ENCODE measurements at places on chromosomes 11 and 22.
A peak's percentile ranks its signal among the peaks of the same experiment; 100 is the strongest.

DNA sequence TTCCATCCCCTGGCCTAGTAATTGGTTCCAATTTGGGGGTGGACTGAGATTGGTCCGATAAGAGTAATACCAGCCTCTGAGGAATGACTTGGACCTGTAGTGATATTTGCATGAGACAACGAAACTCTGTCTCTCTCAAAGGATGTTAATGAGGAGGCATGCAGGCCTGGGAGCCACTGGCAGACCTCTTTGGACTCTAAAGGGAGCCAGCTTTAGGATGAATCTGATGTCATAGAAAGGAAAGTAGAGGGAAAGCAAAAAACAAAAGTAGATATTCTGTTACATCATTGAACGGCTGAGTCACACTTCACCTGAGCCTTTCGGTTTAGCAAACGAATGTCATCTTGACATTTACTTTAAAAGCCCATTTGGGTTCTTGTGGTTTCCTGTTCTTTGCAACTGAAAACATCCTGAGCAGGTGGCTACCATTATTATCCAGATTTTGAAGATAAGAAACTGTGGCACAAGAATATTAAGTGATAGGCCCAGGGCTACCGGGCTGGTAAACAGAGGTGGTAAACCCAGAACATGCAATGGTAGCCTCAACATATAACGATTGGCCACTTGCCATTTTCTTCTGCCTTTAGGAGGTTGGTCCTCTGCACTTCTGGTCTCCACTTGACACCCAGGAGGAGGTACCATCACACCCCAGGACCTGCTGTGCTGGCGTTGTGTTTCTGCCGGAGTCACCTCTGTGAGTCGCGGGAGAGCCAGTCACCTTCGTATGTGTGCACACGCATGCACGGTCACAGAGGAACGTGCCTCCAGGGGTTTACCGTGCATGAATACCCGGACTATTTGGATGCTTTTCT lies 42.7 kb downstream of the RTL6 start:
- DNase-seq: no peak

GRCh38 chr11:72305891-72306585 lies 62.1 kb upstream of the PHOX2A start:
- no peak for DNase-seq

GRCh38 chr11:88414385-88414861 lies 76.9 kb upstream of the CTSC start:
- DNase-seq: peak; percentile 91

GRCh38 chr11:32056438-32056837 lies 34.4 kb upstream of the RCN1 start:
- no peak for DNase-seq

- no peak for DNase-seq
Measured at GRCh38 chr11:69131121-69131566, 24.6 kb upstream of the SMIM38 start.

DNA sequence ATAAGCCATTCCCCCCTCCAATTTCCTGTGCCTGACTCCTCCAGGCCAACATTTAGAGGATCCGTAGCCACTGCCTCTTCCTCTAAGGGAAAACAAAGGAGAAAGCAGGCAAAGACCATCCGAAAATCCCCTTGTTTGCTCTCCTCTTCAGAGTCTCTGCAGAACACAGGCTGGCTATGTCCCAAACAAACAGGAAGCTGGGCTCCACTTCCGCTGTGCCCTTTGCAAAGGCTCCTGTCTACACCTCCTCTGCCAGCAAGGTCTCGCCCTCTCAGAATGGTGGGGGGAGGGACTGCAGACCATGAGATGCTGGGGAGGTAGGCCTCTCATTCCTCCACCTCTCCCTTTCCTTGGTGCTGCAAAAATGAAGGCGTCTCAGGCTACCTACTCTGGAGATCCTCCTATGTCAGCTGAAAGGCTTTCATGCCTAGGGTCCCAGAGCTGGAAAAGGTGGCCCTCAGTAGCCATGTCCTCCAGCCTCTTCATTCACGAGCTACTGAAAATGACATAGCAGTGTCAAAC lies 596.2 kb downstream of the BUD13 start:
- DNase-seq: no peak

DNA sequence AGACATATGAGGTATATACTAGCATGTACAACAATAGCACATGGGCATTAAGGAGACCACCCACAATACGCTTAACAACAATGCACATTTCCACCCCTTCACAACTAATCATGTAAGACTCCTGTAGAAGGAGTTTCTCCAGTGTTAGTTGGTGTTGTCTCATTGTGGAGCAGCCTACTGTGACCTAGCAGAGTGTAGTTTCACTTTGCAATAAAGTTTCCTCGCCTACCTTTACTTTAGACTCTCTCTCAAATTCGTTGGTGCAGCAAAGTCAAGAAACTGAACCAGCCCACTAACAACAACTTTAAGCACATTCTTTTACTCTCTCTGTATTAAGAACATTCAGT lies 863.6 kb downstream of the FAM181B start:
- no peak for DNase-seq

GRCh38 chr11:31725176-31725575 lies 85.9 kb downstream of the PAX6 start:
- no peak for DNase-seq

GRCh38 chr22:47121791-47122190 lies 359.3 kb downstream of the TBC1D22A start:
- no peak for DNase-seq

GRCh38 chr11:32255841-32256240 lies 165.0 kb downstream of the RCN1 start:
- DNase-seq: no peak

GRCh38 chr11:61375761-61376108 lies 13.6 kb downstream of the TMEM138 start:
- DNase-seq: no peak

- no peak for DNase-seq
Measured at GRCh38 chr11:70555078-70555477, 156.7 kb downstream of the CTTN start.

DNA sequence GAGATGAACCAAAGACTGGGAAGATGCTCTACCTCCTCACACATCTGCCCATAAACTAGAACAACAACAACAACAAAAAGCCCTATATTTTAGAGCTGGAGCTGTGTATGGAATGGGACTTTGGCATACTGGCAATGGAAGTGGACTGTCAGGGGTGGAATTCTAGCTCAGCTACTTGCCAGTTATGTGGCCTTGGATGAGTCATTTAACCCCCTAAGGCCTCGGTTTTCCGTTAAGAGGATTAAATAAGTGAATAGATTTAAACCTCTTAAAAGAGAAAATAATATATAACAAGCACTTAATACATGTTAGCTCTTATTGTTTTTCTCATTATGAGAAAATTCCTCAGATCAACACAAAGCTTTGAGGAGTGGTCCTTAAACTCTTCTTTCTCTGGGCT lies 195.0 kb downstream of the KIF18A start:
- no peak for DNase-seq

DNA sequence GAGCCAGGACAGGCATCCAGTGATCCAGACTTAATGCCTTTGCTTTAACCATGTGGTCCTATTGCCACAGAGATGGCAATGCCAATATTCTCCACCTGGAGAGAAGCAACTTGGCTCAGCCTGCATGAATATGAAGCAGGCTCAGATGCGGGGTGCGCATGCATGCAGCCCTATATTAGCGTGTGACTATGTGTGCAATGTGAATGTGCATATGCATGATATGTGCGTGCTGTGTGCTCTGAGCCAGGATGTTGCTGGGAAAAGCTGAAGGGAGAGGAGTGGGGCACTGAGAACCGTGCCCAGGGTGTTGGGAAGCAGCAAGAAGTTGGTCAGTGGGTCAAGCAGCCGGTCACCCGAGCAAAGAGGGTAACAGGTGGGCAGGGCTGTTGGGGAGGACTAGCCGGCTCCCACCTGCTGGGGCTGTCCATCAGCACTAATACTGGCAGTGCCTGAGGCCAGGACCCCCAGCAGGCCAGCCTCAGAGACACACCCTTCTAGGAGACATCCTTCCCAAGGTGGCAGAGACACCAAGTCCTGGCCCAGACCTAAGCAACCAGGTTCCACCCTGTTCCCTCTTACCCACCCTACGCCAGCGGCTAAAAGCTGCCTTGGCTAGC lies 24.8 kb upstream of the MYOD1 start:
- DNase-seq: no peak

GRCh38 chr11:14641801-14642200 lies 1.8 kb upstream of the PDE3B start:
- DNase-seq: no peak

DNA sequence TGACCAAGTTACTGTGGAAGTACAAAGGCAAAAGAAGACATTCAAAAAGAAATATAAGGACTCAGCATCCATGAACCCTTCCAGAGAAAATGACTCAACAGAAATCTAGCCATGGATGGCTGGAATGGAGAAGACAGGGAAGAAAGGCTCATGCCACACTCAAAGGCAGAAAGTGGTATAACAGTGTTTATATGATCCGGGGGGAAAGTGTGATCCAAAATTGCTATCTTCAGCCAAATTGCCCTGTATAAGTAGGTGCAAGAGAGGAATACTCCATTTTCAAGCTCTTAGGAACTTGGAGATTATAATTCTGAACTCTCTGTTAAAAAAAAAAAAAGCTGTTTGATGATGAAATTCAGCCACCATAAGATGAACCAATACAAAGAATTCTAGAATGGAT lies 81.8 kb upstream of the TENM4 start:
- DNase-seq: no peak

- no peak for DNase-seq
Measured at GRCh38 chr11:74162681-74163467, 7.9 kb downstream of the C2CD3 start.

GRCh38 chr11:2549080-2549479 lies 104.3 kb downstream of the KCNQ1 start:
- no peak for DNase-seq

- no peak for DNase-seq
Measured at GRCh38 chr22:41826430-41827383, 6.2 kb upstream of the SREBF2 start.

DNA sequence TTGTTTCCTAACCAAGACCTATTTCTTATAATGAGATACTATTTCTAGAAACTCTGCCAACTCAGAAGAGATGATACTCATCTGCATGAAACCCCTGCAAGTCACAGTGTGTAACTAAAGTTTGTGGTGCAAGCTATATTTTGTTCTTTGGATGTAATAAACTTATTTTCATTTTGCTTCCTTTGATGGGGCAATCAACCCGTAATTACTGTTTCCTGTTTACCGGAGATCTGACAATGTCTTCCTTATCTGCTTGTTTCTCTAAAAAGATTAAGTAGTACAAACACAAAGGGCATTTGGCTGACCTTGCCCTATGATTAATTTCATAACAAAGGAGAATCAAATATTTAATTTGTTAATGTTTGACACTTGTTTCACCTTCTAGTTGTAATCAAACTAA lies 846.6 kb upstream of the ANO3 start:
- DNase-seq: no peak

DNA sequence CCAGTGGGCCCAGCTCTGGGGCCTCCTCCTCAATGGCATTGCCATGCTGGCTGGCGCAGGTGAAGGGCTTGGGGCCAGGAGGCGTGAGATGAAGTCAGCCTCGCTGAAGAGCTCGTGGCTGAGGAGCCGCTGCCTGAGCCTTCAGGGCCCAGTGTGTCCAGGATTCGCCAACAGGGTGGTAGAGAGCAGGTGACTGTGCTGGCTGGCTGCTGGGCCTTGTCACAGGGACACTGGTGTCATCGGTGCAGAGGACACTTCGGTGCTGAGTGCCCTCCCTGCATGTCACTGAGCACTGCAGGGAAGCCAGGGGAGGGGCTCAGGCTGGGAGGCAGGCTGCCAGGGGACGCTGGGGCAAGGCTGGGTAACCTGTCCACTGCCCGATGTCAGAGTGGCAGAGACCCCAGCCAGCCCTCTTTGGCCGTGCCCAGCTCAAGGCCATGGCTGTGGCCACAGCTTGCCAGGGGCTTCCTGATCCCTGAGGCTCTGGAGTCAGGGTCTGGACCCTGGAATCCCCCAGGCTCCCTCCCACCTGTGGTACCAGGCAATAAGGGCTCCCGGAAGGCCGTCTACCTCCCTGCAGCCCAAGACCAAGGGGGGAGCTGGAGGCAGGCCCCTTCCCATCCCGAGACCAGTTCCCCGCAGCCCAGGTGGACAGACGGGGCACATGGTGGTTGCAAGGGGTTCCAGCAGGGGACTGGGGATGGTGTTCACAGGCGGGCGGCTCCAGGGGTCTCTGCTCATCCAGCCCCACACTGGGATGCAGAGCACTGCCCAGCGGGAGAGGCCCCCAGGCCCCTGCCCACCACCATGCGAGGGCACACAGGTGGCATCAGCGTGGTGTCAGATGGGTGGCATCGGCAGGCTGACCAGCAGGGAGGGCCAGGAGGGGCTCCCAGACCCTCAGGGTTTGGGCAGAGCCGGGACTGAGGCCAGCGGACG lies 63.9 kb downstream of the ARFGAP3 start:
- no peak for DNase-seq

GRCh38 chr11:18789942-18790341 lies 1.7 kb downstream of the PTPN5 start:
- no peak for DNase-seq

DNA sequence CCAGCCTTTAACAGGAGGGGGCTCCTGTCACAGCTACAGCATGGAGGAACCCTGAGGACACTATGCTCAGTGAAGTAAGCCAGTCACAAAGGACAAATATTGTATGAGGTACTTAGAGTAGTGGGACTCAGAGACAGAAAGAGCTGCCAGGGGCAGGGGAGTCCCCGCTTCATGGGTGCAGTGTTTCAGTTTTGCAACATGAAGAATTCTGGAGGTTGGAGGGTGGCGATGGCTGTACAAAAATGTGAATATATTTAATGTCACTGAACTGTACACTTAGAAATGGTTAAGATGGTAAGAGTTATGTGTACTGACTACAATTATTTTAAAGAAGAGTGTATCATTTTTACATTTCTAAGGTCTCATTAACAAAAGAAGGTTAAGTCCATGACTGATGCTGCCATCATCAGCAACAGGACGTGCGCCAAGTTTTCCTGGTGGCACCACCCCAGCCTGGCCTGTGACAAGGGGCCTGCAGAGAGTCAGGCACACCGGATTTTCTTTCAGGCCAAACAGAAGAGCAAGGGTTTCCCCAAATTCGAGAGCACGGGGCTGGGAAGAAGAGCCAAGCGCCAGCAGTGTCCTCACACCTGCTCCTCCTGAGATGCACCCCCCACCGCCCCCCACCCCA lies 22.1 kb downstream of the YPEL1 start:
- no peak for DNase-seq

GRCh38 chr11:7467652-7468051 lies 17.7 kb upstream of the OLFML1 start:
- no peak for DNase-seq

- DNase-seq: no peak
Measured at GRCh38 chr11:107263844-107264563, 193.6 kb downstream of the CWF19L2 start.

DNA sequence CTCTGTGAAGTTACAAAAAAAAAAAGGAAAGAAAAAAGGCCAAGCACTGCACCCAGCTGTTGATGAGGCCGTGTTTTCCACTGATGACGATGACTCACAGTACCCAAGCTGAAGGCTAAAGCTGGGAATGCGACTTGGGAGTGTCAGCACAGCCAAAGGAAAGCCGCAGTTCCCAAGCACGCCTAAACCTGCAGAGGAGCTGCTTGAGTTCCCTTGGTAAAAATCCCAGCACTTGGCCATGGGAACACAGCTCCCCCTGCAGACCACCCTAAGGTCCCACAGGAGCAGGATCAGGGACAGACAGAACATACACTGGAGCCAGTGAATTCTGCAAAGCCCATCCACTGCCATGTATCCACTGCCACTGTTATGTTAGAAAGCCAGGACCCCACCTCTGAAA lies 39.9 kb downstream of the SERGEF start:
- peak; percentile 79 for DNase-seq

Data from dermis blood vessel endothelial cell (primary cell).